Tibial nerve (tissue), 4 donors: ENCODE measurements at places on chromosomes 5 and 9. TPM values are rescaled to one million over a fixed set of nuclear protein-coding genes. Genes with fewer than 3 reads are reported as not detected.
A peak's percentile ranks its signal among the peaks of the same experiment; 100 is the strongest.

- H3K36me3 ChIP-seq = no peaks in the 10 kb centered on the region
- no peaks in the 10 kb centered on the region for H3K27me3 ChIP-seq
- no peaks in the 10 kb centered on the region for H3K4me1 ChIP-seq
- no peak overlapping the region for H3K4me3 ChIP-seq
These were observed 47.9 kb upstream of the UNC5A start for GRCh38 chr5:176762489-176762888.

UNC5A gene
- total RNA-seq = not detected

CDKN2B-AS1 gene
- total RNA-seq = 0.90 TPM

DNA sequence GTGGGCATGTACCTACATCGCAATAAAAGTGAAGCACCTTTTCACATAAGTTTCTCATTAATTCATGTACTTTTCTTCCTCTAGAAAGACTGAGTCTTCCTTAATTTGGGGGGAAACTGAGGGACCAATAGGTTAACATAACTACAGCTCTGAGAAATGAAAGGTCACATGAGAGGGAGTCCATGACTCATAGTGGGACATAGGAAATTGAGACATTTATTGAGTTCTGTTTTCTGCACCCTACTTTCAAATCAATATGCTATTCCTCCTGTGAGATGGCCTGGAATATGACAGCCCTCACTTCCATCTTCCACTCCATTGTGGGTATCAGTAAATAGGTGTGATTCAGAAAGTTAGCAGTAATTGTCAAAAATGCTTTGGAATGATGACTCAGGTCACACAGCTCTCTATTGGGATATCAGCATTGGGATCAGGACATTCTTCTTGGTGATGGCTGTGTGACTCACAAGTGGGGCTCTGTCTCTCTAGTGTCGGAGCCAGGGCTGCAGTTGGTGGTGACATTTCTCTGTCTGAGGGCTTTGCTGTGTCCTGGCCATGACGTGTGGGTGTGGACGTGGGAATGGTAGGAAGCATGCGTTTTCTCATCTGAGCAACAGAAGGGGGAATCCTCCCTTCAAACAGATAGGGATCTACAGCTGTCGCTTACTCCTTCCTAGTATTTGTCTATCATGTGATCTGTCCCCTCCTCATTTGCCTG lies 125.0 kb downstream of the TRIO start:
- no peaks in the 10 kb centered on the region for H3K36me3 ChIP-seq
- no peak for DNase-seq
- no peak overlapping the region for H3K4me3 ChIP-seq
- H3K27ac ChIP-seq = no peak overlapping the region

DNA sequence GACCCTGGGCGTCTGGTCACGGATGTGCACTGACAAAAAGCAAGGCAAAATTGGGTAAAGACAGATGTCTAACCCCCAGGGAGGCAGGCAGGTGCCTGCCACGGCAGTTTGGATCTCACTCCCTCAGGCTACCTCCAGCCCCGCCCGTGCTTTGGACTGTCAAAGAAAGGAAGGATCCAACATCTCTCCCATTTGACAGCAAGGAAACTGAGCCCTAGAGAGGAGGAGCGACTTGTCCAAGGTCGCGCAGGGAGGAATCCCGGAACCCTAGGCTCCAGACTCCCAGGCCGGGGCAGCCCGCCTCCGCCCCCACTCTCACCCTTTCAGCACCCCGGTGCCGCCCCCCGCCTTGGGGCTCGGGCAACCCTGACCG lies 376 bp downstream of the GOLGA1 start:
- H3K27me3 ChIP-seq = no peaks in the 10 kb centered on the region
- peaks cover 32% of the 10 kb centered on the region for H3K36me3 ChIP-seq
- H3K4me3 ChIP-seq = peak overlapping the region; percentile 91
- peak overlapping the region; percentile 92 for H3K27ac ChIP-seq
- H3K4me1 ChIP-seq = no peaks in the 10 kb centered on the region

DNA sequence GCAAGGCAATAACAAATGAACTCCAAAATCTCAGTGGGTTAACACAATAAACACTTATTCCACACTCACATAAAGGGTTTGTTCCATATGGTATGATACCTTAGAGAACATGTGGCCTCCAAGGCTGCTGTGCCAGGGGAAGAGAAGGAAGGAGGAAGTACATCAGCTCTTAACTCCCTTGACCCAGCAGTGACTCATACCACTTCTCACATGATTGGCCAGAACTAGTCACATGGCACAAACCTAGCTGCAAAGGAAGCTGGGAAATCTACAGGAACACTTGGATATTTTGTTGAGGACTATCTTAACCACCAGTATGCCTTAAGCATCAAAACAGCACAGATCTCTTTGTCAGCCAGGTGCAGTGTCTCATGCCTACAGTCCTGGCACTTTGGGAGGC lies 99.3 kb downstream of the SLIT3 start:
- no peak overlapping the region for H3K4me3 ChIP-seq
- no peak for DNase-seq
- no peaks in the 10 kb centered on the region for H3K36me3 ChIP-seq
- no peak overlapping the region for H3K27ac ChIP-seq
- H3K27me3 ChIP-seq = no peaks in the 10 kb centered on the region

CCDC107 gene
- 44.9 TPM for total RNA-seq

RXRA gene
- total RNA-seq = 53.5 TPM

- no peak overlapping the region for H3K4me3 ChIP-seq
- no peaks in the 10 kb centered on the region for H3K36me3 ChIP-seq
- H3K27ac ChIP-seq = no peak overlapping the region
- DNase-seq = no peak
- peaks cover 5% of the 10 kb centered on the region for H3K27me3 ChIP-seq
- no peaks in the 10 kb centered on the region for H3K4me1 ChIP-seq
These were observed 65.4 kb downstream of the PAX5 start for GRCh38 chr9:36968574-36969215.

CDKN2A gene
- total RNA-seq = 1.8 TPM

- H3K27ac ChIP-seq = no peak overlapping the region
- peaks cover 5% of the 10 kb centered on the region for H3K4me1 ChIP-seq
- H3K36me3 ChIP-seq = peaks cover 29% of the 10 kb centered on the region
- no peak overlapping the region for H3K4me3 ChIP-seq
- no peak for DNase-seq
These were observed 15.0 kb downstream of the LPCAT1 start for GRCh38 chr5:1508659-1509290.

- no peak overlapping the region for H3K27ac ChIP-seq
- no peak overlapping the region for H3K4me3 ChIP-seq
- H3K27me3 ChIP-seq = no peaks in the 10 kb centered on the region
These were observed 104.6 kb downstream of the MSX2 start for GRCh38 chr5:174828804-174829510.

SLC6A18 gene
- not detected for total RNA-seq

- peaks cover 5% of the 10 kb centered on the region for H3K27me3 ChIP-seq
- no peaks in the 10 kb centered on the region for H3K36me3 ChIP-seq
- no peak overlapping the region for H3K27ac ChIP-seq
- no peak overlapping the region for H3K4me3 ChIP-seq
- H3K4me1 ChIP-seq = peaks cover 14% of the 10 kb centered on the region
These were observed 5.7 kb downstream of the FGFR4 start for GRCh38 chr5:177092178-177093081.
